ENCODE measurements at places on chromosomes 12 and 14.

GRCh38 chr12:102631274-102631673, 150.9 kb upstream of the IGF1 start:
- DNase-seq = no peak

DNA sequence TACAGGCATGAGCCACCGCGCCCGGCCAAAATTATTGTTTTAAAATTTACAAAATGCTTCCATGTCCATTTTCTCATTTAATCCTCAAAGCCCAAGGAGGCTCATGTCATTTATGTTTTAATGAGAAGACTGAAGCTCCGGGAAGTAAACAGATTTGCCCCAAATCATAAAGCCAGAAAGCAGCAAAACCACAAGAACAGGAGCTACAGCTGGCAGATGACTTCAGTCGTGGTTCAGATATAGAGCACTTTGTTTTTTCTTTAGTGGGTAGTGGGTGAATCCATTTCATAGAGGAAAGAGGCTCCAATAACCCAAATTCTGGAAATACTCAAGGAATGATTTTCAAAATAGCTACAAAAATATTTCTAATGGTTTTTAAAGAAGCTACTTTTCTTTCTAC, 45.4 kb upstream of the VPS33A start:
- no peak for DNase-seq

DNA sequence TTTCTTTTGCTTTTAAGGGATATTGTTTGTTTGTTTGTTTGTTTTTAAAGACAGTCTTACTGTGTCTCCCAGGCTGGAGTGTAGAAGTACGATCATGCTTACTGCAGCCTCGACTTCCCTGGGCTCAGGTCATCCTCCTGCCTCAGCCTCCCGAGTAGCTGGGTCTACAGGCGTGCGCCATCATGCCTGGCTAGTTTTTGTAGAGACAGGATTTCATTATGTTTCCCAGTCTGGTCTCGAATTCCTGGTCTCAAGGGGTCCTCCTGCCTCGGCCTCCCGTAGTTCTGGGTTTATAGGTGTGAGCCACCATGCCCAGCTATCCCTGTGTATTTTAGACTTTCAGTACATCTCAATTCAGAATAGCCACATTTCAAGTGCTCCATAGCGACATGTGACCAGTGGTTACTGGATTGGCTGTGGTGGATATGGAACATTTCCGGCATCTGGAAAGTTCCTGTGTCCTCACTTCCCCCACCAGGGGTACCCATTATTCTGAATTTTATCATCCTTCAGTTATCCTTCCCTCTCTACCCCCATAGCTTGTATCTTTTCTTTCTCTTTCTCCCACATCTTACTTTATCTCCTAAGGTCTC, 61.1 kb downstream of the HRK start:
- no peak for DNase-seq

- no peak for DNase-seq
Measured at GRCh38 chr12:106583242-106584103, 669 bp downstream of the RFX4 start.

DNA sequence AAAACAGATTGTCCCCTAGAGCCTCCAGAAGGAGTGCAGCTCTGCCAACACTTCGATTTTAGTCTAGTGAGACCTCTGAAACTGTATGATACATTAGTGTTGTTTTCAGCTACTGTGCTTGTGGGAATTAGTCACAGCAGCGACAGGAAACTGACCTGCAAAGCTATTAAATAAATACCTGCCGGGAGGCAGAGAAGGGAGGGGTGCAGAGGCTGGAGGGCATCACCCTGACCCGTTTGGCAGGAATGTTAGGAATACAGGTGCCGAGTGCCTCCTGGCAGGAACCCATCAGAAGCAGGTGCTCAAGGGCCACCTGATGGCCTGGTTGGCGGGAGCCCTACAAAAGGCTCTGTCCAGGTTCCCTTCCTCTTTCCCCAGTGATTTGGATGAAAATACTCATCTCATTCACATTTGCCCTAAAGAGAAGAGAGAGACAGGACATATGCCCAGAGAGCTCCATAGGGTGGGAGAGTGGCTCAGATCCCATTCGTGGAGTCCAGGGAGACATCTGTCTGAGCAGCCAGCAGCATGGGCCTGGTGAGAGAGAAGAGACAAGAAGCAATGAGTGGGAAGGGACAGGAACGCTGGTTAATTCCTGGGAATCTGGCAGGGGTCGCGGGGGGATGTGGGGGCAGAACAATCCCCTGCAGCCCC, 44.6 kb downstream of the C14orf132 start:
- peak; percentile 45 for DNase-seq

DNA sequence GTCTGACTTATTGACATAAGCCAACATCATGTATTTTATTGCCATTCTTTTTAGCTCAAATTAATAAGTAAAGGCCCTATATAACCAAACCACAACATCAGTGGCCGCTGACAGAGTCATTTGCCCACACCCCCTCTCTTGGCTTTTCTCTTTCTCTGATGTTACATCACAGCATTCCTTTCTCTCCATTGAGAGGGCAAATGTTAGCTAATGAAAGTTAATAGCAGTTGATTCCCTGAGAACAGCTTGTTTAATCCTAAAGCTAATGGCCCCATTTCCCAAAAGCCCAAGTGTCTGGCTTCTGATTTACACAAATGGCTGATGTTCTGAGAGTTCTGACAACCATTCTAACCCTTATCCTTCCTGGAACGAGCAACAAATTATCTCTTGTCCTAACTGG, 308.8 kb downstream of the SNAPC1 start:
- DNase-seq = no peak

DNA sequence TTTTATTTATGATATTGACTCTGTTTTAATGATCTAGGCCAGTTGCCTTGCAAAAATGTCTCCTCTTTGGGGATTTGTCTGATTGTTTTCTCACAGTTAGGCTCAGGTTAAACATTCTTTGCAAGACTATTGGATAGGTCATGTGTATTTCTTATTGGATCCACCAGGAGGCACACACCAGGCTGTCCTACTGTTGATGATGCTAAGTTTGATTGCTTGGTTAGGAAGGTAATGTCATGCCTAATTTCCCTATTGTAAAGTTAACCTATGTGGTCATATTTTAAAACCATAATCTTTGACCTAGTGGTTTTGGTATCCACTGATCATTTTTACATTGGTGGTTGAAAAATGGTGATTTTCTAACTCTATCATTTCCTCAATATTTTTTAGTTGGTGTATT, 137.1 kb downstream of the BRMS1L start:
- no peak for DNase-seq

GRCh38 chr12:14868916-14869506, 16.6 kb downstream of the MGP start:
- no peak for DNase-seq

- DNase-seq = no peak
Measured at GRCh38 chr12:1332327-1332726, 262.1 kb downstream of the FBXL14 start.

DNA sequence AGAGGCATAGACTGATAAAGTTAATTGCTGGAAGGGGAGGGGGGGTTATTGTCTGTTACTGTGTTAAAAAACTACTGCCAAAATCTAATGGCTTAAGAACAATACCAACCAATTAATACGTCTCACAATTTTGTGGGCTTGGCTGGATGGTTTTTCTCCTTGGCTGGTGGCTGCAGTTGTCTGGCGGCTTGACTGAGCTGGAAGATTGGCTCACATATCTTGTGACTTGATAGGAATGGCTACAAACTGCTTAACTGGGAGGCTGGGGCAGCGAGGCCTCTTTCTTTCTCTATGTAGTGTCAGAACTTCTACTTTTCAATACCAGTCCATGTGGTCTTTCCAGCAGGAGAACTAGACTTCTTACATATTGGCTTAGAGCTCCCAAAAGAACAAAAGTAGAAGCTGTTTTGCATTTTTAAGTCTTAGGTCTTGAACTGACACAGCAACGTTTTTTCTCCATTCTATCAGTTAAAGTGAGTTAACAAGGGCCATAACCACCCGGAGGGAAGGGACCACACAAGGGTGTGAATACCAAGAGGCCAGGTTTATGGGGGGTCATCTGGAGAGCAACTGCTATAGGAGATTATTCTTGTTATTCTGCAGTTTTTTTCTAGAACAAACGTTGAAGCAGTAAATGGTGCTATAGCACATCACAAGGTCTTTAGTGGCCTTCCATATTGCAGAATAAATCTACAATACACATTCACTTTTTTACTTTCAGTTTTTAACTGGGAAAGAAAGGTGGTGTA, 46.9 kb downstream of the ZDHHC17 start:
- DNase-seq = no peak

DNA sequence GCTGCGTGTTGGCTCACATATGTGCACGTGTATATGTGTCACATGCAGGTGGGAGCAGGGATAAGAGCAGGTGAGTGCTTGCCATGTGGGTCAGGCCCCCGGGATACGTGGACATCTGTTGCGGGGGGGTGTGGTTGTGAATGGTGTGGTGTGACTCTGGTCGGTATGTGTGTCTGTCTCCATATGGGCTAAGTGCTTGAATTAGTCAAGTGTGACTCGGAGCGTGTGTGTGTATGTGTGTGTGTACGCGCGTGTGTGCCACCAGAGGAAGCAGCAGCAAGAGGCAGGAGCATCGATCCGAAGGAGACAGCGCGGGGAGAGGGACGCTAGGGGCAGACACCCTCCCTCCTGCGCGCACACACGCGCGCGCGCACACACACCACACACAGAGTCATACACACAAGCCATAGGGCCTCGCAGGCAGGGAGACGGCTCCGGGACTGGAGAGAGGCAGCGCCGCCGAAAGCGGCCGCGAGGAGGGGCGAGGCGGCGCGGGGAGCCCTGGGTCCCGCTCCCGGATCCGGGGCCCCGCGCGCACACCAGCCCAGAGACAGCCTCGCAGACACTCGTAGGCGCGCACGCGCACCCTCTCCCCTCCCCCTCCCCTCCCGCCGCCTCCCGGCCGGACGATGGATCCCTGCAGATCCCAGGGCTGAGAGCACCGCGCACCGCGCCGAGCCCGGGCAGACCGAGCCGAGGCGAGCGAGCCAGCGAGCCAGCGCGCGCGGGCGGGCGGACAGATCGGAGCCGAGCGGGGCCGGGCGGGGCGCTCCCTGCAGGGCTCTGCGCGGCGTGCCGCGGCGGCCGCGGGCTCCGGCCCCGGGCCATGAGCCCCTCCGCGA, at the start of gene ASIC1:
Gene ASIC1 (plus strand): TSS at position 597 of the 842 bp plus-strand sequence. CDS start 1,171 bp downstream, outside the sequence.
- DNase-seq = peak; percentile 69

GRCh38 chr14:72653026-72653425, 240.9 kb downstream of the DPF3 start:
- DNase-seq = no peak

GRCh38 chr12:69553628-69554248, 31.5 kb upstream of the CCT2 start:
- DNase-seq = peak; percentile 29

DNA sequence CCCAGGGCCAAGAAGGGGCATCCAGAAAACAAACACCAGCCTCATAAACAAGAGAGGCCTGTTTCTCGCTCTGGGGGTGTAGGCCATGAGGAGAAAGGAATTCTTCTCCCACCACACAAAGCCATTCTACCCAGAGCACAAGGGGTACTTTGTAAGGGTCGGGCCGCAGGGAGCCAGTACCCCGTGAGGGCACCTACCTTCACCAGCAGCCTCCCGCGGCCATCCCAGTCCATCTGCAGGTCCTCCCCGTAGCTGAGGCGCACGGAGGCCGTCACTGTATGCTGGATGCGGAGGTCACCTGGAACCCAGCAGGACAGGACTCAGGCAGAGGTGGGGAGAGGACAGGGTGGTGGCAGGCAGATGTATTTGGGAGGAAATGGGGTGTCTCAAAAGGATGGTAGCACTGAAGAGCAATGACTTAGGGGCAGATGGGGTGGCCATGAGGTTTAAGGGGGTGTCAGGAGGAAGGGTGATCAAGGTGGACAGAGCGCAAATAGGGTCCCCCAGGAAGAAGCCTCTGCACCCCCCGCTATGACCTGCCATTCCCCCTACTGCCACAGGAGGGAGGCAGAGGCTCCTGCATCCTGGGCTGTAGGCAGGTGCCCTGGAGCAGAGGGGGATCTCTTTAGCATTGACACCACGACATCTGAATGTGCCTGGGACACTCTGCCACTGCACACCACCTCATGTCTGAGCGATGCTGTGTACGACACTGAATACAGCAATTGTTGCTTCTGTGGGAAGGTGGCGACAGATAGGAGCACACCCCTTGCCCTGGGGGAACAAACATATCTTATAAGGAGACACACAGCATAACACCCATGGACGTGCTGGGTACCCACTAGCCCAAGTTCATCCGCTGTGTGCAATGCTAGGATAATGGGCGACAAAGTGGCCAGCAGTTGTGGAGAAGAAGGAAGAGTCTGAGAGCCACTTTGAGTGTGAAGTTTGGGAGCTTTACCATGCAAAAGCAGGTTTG, 61.4 kb downstream of the VWF start:
- peak; percentile 38 for DNase-seq

- DNase-seq = no peak
Measured at GRCh38 chr12:44117337-44117736, 281.5 kb downstream of the TMEM117 start.

DNA sequence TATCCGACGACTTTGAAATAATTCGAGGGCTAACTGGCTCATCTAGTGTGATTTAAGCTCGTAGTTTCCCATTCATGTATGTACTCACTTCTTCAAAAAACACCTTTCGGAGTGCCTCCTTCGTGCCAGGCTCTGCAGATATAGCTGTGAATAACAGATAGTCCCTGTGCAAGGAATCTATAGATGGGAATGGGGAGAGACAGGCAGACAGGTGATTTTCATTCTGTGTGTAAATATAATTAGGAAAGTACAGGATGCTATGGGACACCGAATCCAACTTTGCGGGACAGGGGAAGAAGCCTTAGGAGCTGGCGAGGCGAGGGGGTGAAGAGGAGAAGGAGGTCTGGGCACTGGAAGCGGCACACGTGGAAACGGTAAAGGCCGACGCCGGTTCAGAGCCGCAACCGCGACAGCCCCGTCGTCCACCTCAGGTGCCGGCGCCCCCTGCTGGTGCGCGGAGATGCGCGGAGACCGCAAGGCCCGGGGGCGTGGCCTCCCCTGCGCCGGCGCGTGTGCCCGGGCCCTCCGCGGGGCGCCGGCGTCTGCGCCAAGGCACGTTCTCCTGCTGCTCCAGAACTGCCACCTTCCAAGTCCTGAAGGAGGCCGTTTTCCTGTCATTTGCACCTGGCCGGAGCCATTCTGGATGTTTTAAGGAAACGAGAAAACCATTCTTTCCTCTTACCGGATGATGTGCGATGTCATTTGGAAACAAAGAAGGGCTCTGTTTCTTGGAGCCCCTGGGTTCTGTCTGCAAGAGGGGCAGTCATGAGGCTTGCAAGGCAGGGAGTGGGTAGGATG, 18.0 kb upstream of the CACNA1C start:
- DNase-seq = peak; percentile 91

GRCh38 chr12:86081843-86082242, 174.3 kb downstream of the MGAT4C start:
- DNase-seq = no peak

DNA sequence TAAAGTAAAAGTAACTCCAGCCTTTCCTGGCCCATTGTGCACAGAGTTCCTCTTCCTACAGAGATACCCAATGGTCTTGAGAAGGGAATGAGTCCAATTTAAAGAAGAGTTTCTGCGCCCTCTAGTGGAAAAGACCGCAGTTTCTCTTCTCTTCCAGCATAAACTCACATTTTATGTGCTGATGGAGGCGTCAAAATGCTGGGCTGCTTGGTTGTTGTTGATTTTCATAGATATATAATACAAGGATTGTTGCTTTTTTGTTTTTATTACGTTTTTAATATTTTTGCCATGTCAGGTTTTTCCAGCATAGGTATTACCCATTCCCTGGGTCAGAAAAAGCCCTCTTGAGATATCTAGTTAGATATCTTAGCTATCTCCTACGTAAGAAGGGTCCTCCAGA, 356.9 kb upstream of the STXBP6 start:
- DNase-seq = peak; percentile 53

All from NCI-H2081 (cell line).